ENCODE measurements at places on chromosomes 7 and 10. TPM values are rescaled to one million over a fixed set of nuclear protein-coding genes. Genes with fewer than 3 reads are reported as not detected.

PDK4 gene
- polyA plus RNA-seq, result not detected

GIMAP1 gene
- 65.2 TPM for polyA plus RNA-seq

ALOX5 gene
- polyA plus RNA-seq, result 0.23 TPM

DNA sequence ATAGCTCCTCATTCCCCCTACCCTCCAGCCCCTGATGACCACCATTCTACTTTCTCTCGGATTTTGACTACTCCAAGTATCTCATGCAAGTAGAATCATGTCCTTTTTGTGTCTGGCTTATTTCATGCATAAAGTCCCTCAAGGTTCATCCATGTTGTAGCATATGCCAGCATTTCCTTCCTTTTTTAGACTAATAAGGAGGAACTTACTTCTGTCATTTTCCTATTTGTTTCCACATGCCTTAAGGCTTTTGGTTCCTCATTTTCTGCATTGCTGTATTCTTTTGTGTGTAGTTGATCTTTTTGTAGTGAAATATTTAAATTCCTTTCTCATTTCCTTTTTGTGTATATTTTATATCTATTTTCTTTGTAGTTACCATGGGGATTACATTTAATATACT is 376.9 kb downstream of the CALN1 start:
- no peak for DNase-seq

DNA sequence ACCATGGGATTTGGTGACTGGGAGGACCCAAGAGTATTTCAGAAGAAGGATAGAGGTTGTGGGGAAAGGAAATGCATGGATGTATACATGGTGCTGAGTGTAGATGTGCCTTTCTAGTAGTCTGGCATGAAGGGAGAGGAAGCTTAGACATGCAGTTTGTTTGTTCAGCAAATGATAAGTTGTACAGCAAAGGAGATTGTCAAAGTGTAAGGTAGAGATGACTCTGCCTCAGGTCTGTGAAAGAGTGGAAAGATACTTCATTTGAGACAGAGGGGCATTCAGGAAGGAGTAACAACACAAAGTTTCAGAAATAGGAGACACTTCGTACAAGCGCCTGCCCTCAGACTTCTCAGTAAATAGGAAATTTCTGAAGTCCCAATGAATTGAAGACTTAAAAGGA is 152.3 kb downstream of the CELF2 start:
- DNase-seq, result no peak
